Dermis lymphatic vessel endothelial cell (primary cell): ENCODE measurements at places on chromosomes 3 and 15. TPM values are rescaled to one million over a fixed set of nuclear protein-coding genes. Genes with fewer than 3 reads are reported as not detected.

Gene TMEM89
- 0.09 TPM in 1 of 2 replicates, not detected in the other for total RNA-seq

Gene LIPH
- under 0.01 and 0.11 TPM in 2 replicates for total RNA-seq

Gene MAP6D1
- 0.43 and 0.69 TPM in 2 replicates for total RNA-seq

Gene NOX5
- total RNA-seq, result under 0.01 and 0.09 TPM in 2 replicates

Gene NMB
- total RNA-seq, result 3.0 and 3.5 TPM in 2 replicates

Gene SYNPR
- total RNA-seq, result not detected in 2 replicates

Gene CPEB1
- under 0.01 and 0.17 TPM in 2 replicates for total RNA-seq

Gene SAXO2
- 0.26 and 1.3 TPM in 2 replicates for total RNA-seq

Gene PPP1R14D
- total RNA-seq, result not detected in 2 replicates

Gene TMEM212
- not detected in 2 replicates for total RNA-seq

Gene IMPG2
- 0.65 and 0.69 TPM in 2 replicates for total RNA-seq

Gene PLAAT1
- 0.09 TPM in 1 of 2 replicates, not detected in the other for total RNA-seq

Gene TMEM108
- total RNA-seq, result 0.09 TPM in 1 of 2 replicates, not detected in the other

Gene MYH15
- total RNA-seq, result 0.09 TPM in 1 of 2 replicates, not detected in the other

Gene INSYN1
- 0.43 and 0.60 TPM in 2 replicates for total RNA-seq

Gene NECTIN3
- total RNA-seq, result 63.1 and 87.3 TPM in 2 replicates

Gene CAND2
- total RNA-seq, result 0.69 and 0.98 TPM in 2 replicates

Gene LXN
- total RNA-seq, result 29.8 and 40.4 TPM in 2 replicates

Gene KIF15
- 1.8 and 2.2 TPM in 2 replicates for total RNA-seq

Gene DAZL
- not detected in 2 replicates for total RNA-seq

Gene SKIL
- total RNA-seq, result 65.1 and 122 TPM in 2 replicates

Gene FANCD2OS
- total RNA-seq, result not detected in 2 replicates

Gene PCLAF
- total RNA-seq, result 11.7 and 28.6 TPM in 2 replicates

Gene IGF2BP2
- 30.8 and 33.2 TPM in 2 replicates for total RNA-seq

Gene GPR27
- not detected in 2 replicates for total RNA-seq

Gene FAM107A
- 0.09 and 0.11 TPM in 2 replicates for total RNA-seq

Gene MINAR1
- total RNA-seq, result 0.77 and 0.87 TPM in 2 replicates

Gene CHRM5
- 0.17 and 0.22 TPM in 2 replicates for total RNA-seq

Gene DUOXA2
- total RNA-seq, result not detected in 2 replicates

Gene CSPG4
- total RNA-seq, result 0.17 and 1.4 TPM in 2 replicates
